ENCODE measurements at places on chromosomes 2 and 18.
A peak's percentile ranks its signal among the peaks of the same experiment; 100 is the strongest.

- DNase-seq = no peak
These were observed 11.1 kb downstream of the SNTG2 start for GRCh38 chr2:961786-962185.

GRCh38 chr2:70626254-70626990, 72.8 kb upstream of the TGFA start:
- no peak for DNase-seq

DNA sequence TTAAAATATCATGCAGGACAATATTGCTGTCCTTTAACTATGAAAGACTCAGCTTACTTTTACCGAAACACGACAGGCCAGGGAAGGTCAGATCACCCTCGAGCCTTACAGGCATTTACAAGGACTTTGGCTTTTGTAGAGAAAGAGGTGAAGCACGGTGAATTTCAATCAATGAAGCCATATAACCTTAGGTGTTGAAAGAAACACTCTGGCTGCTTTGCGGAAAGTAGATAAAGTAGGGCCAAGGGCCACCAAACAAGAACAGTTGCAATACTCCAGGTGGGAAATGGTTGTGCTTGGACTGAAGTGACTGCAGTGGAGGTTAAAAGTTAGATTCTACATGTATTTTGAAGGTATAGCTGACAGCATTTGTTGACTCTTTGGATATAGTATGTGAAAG, 80.5 kb downstream of the CERKL start:
- DNase-seq = no peak

DNA sequence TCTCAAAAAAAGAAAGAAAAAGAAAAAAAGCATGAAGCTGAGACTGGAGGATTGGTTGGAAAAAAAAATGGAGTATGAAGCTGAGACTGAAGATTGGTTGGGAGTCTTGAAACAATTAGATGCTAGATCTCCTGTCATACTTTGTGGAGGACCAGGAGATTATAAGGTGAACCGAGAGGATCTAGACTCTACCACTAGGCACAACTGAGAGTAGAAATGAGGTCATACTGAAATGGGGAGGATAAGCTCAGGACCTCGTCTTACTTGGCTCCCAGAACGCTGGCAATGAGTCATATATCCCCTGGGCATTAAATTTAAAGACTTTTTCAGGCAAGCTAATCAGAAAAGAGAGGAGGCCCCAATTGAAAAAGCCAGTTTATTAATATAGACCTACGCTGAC, 3.3 kb upstream of the ORC2 start:
- DNase-seq = peak; percentile 43

DNA sequence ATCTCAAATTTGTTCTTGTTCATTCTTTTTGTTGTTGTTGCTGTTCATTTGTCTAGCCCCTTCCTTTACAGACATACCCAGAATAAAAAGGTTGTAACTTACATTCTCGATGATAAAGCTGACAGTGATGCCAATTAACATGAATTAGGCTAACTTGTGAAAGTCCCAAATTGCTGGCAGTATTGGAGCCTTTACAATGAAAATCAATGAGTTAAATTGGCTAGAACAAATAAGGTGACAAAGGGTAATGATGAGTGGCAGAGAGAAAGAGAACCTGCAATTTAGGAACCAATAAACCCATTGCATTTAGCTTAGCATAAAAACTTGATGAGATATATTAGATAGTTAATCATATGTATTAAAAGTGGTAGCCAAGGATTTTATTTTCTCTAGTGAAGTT, 521.0 kb downstream of the ADCYAP1 start:
- no peak for DNase-seq

DNA sequence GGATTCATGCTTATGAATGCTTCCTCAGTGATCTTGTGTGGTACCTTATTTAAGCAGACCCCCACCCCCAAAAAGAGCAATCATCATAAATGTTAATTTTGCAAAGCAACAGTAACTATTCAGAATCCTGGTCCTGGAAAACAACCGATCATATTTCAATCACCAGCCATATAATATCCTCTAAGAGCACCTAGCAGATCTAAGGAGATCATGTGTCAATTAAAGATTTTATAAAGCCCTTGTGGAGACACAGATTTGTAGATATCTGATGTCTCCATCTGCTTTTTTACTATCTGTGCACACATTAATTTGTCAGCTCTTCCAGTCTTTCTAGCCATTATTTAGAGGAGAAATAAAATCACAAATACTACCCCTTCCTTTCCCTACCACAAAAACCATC, 423.7 kb downstream of the TGIF1 start:
- no peak for DNase-seq

GRCh38 chr18:63025251-63026090, 294.1 kb downstream of the BCL2 start:
- DNase-seq = peak; percentile 3

DNA sequence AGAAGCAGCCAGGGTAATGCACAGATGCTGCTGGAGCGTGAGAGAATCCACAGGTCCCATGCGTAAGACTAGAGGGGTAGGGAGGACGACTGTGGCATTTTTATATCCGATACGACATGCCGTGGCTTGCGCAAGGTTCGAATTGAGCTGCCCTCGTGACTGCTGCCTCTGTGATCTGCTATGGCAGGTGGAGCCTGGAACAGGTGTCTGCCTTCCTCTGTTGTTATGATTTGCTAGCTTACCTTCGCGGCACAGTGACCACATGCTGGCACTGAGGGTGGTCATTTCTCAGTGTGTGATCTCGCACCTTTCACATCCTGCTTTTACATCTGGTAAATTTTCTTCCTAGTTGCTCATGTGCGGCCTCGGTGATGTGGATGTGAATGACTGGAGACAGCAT, 240.2 kb downstream of the ALPK2 start:
- no peak for DNase-seq

DNA sequence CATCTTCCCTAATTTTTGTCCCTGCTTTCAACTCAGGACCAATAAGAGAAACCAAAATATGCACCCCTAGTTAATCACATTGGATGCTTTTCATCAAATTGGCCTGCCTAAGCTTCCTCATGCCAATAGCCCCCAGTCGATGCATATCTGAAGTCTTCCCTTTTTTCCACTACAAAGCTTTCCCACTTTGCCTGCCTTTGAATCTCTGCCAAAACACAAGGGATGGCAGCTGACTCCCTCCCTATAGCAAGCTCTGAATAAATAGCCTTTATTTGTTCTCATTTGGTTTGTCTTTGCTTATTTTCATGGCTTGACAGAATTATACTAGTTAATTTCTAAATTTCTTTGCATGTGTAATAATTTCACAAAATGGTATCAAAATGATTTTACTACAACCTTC, 621.2 kb downstream of the MBD2 start:
- no peak for DNase-seq

GRCh38 chr18:27428120-27428519, 243.0 kb upstream of the CHST9 start:
- DNase-seq = no peak

DNA sequence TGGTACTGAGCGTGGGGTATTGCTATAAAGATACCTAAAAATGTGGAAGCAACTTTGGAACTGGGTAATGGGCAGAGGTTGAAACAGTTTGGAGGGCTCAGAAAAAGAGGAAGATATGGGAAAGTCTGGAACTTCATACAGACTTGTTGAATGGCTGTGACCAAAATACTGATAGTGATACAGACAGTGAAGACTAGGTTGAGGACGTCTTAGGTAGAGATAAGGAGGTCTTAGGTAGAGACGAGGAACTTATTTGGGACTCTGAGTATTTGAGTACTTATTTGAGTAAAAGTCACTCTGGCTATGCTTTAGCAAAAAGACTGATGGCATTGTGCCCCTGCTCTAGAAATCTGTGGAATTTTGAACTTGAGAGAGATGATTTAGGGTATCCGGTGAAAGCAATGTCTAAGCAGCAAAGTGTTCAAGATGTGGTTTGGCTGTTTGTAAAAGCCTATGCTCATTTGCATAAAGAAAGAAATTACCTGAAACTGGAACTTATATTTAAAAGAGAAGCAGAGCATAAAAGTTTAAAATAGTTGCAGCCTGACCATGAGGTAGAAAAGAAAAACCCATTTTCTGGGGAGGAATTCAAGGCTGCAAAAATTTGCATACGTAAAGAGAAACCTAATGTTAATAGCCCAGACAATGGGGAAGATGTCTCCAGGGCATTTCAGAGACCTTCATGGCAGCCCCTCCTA, 219.6 kb downstream of the PDE1A start:
- no peak for DNase-seq

DNA sequence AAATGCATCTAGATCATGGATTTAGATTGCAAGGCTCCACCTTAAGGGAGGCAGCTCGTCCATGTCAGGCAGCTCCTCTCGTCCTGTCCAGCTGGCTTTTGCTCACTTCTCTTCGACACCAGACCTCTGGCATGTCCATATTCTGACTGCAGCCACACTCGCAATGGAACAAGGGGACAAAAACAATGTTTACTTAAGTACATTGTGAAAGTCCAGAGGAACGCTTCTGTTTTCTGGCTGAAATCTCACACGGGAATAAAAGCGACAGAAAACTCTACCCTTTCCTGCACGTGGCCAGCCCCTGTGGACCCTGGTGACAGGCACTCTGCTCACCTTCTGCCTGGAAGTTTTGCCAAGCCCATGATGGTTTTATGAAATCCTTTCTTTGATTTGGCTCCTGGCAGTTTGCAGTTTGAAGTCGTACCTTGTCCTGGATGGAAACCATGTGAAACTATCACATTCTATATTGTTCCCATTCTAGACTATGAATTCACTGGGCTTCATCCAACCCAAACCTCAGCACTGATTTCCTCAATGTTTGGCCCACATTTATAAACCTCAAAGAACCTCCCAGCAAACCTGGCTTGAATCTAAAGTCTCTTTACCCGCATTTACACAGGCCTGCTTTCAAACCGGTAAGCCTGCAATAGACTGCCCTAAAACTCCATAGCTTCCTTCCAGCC, 134.3 kb upstream of the PIEZO2 start:
- no peak for DNase-seq

DNA sequence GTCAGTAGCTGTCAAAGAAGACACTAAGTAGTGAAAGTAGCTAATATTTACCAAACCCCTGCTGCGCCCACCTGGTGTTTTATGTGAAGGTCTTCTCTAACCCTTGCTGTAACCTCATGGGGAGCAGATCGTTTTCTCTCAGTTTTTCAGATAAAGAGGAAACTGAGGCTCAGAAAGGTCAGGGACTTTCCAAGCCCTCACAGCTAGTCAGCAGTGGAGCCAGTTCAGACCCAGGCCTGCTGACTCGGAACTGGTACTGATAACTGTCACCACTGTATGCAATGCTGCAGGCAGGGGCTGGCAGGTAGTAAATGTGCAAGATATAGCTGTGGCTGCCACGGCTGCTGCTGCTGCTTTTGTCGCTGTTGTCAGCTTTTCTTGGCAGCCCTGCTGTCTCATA, 69.1 kb downstream of the LRRFIP1 start:
- DNase-seq = peak; percentile 80

GRCh38 chr18:8870528-8870927, 165.2 kb downstream of the MTCL1 start:
- DNase-seq = no peak

DNA sequence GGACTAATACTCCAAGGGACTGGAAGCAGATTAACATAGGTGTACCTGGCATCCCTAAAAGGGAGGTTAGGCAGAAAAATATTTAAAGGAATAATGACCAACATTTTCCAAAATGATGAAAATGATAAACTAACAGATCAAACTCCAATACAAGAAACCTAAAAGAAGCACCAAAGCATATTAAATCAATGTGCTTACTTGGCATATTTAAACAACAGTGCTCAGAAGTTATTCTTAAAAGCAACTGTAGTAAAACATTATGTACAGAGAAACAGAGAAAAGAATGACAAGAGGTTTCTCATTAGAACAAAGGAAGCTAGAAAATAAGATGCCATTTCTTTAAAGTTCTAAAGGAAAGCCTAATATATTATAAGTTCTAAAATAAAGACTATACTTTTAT, 947.3 kb upstream of the TMEFF2 start:
- no peak for DNase-seq

DNA sequence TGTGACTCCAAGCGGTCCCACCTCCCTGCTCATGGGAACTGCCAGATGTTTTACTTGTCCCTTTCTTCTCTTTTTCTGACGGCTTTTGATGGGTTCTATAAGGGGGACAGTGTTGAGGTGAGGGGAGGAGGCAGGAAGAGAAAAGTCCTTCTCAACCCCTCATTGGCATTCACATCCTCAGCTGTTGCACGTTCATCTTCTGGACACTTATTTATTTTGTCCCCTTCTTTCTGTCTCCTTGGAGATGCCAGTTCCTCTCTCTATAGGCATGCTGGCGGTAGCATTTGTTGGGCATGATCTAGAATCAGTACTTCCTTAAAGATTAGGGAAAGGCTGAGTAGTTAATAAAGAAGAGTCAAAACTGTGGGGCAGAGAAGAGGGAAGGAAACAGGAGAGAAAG, 99.0 kb upstream of the KLHL14 start:
- no peak for DNase-seq

DNA sequence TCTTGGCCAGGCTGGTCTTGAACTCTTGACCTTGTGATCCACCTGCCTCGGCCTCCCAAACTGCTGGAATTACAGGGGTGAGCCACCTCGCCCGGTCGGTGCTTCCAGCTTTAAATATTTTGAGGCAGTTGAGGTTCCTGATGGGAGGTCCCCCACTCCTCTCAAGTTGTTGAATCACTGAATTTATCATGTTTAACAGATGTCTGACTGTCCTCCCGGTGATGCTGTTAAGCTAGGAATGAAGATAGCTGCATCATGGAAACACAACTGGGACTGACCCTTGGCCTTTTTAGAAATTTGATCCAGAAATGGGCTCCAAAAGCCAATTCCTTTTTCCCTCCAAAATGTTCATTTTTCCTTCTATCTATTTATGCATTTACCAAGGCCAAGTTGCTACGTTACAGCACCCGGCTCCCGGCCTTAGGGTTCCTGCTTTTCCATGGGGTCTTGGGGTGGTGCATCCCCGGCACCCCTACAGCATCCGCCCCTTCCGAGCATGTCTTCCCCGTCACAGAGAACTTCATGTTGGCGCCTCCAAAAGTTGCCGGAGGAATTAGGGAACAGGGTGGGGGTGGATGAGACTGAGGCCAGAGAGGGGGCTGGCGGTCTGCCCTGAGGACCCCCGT, 43.9 kb downstream of the PAX8 start:
- no peak for DNase-seq

- peak; percentile 46 for DNase-seq
These were observed 41.8 kb upstream of the CDC42EP3 start for GRCh38 chr2:37713258-37713700.

DNA sequence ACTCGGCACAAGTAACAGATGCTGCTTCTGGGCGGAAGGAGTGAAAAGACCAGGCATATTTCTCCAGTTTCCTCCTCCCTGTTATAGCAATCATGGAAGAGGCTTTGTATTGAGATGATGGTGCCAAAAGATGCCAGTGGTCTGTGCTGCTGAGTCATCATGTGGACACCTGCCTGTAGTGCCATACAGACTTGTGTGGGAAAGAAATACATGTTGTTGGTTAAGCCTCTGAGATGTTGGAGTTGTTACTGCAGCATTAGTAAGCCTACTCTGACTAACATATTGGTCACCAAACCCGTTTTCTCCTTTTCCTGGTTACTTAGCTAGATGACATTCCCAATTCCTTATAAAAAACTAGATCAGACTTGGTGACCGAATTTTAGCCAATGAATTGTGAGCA, 356.9 kb downstream of the ZNF521 start:
- DNase-seq = no peak
